ENCODE measurements at places on chromosomes 6 and 20.
A peak's percentile ranks its signal among the peaks of the same experiment; 100 is the strongest.

DNA sequence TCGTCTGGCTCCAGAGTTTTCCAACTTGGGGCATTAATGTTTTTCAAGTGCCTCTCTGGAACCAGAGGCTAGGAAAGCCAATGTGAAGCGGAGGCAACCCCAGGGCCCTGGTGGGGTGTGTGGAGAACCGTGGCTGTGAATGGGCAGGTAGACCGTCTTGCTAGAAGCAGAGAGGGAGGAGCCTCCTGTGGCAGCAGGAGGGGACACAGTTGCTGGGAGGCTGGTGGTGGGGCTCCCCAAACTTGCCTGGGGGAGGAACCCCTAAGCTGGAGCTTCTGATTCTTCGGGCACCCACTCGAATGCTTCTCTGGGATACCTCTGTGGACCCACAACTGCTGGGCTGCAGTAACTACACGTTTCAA lies 65.3 kb upstream of the APCDD1L start:
- no peak for DNase-seq

- no peak for DNase-seq
These were observed 171.7 kb downstream of the HIVEP2 start for GRCh38 chr6:142773324-142773723.

DNA sequence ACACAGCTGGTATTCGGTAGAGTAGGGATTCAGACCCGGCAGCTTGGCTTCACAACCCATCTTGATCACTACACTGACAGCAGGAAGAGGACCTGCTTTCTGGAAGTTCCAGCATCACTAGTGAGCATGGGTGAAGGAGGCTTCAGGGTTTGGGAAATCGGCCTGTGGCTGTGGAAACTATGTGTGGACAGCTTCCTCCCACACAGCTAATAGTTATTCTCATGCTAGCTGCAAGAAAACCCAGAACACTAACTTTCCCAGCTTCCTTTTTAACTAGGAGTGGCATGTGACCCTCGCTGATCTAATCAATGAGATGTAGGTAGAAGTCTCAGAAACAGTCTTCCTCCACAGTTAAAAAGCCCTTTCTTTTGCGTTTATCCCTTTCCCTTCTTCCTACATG lies 36.3 kb upstream of the SIRPA start:
- DNase-seq: no peak

DNA sequence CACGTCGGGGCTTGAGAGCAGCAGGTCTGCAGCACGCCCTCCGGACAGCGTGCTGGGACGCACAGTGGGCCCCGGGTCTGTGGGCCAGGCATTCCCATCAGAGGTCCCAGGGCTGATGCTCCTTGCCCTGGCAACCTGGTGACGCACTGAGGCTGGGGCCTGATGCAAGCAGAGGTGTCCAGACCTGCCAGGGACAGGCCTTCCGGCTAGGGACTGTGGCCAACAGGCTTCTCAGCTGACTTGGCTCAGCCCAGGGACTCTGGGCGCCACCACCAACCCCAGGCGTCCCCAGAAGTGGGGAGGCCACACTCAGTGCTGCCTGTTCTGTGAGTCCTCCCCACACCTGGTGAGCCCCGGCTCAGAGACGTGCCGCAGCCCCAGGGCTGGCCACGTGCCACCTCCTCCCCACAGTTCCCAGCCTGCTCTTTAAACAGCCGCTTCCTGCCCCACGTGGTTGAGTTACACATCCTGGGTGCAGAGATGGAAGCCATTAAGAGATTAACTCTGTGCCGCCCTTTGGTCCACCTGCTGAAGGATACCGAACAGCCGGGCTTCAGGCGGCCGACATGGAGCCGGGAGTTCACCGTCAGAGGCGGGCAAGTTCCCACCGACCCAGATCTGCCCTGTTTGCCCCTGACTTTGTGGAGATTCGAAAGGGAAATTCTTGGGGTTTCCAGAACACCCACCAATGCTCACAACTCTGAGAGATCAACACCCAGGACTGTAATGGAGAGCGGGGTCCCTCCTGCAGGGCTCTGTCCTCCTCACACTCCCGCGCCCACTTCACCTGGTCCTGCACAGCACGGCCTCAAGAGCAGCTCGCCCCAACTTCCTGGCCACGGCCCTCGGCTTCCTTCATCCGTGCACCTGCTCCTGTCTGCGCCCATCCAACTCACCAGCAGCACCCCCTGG lies 37.6 kb upstream of the ZBP1 start:
- DNase-seq: no peak

DNA sequence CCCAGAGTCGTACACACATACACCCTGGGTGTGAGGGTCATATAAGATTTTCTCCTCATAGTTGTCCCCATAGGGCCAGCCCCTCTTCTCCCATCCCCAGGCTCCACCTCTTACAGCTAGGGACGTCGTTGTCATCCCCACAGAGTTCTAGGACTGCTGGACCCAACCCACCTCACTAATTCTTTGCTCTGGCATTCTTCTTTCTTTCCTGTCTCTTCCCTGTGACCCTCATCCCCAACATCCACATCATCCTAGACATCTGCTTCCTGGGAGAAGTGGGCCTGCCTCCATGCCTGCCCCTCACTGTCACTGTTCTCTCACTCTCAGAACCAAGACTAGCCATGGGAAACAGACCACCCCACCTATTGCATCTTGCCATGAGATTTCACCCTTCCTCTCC lies 1.1 kb downstream of the PSMF1 start:
- no peak for DNase-seq

DNA sequence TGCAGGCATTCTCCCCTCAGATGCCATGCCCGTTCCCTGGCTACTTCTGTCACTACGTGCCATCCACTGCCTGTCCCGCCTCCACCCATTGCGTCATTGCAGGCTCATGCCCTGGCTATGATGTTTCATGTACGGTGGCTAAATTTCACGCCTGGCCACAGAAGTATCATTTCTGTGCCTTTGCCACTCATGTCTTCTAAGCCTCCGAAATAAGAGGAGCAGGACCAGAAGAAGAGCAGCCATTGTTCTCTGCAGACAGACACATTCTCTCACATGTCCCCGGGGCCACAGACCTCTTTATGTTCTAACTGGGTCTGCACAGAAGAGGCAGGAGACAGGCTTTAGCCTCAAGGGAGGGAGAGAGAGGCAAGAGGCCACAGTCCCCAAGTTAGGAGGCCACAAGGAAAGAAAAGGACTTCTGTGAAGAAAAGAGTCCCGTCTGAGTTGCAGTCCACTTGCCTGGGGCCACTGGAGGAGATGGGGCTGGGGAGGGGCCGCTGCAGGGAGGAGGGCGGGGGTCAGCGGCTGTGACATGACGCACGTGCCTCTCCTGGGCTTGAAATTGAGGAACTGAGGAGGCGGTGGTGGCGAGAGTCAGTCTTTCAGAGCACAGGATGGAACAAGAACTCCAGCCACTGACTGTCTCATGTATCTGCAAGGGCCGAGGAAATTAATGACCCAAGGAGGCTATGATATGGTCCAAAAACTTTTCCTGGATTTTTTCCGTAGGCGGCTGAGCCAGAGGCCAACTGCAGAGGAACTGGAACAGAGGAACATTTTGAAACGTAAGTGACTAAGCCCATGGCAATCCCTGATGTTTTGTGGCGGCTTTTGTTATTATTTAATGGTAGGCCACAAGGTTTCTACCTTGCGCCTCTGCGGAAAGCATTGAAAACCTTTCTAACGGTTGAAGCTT lies 55.9 kb downstream of the TBC1D7 start:
- DNase-seq: peak; percentile 83

- DNase-seq: peak; percentile 24
These were observed 29.2 kb downstream of the SGK1 start for GRCh38 chr6:134288538-134289203.

DNA sequence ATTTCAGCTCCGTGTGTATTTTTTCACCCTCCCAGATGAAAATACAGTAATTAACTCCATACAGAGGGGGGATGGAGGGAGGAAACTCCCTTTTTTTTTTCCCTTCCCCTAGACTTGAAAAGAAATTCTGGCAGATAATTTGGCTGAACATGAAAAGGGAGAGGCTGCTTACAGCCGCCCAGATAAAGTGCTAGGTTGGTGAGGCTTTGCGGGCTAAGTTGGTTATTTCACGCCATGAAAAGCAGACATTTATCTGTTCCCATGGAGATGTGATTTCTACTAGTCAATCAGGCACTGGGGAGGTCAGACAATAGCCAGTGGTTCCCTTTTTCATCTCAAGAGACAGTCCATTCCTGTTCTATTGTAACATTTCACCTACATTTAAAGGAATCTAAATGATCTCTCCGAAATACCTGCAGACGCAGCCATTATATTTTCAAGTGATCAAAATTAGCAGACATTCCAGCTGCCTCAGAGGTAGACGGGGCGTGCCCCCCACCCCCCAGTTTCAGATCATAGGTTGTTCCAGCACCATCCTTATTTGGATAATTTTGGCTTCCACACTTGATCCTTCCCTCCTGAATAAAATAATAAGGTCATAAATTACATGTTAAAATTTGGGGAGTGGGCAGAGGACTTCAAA lies 143.9 kb upstream of the ZNF217 start:
- no peak for DNase-seq

DNA sequence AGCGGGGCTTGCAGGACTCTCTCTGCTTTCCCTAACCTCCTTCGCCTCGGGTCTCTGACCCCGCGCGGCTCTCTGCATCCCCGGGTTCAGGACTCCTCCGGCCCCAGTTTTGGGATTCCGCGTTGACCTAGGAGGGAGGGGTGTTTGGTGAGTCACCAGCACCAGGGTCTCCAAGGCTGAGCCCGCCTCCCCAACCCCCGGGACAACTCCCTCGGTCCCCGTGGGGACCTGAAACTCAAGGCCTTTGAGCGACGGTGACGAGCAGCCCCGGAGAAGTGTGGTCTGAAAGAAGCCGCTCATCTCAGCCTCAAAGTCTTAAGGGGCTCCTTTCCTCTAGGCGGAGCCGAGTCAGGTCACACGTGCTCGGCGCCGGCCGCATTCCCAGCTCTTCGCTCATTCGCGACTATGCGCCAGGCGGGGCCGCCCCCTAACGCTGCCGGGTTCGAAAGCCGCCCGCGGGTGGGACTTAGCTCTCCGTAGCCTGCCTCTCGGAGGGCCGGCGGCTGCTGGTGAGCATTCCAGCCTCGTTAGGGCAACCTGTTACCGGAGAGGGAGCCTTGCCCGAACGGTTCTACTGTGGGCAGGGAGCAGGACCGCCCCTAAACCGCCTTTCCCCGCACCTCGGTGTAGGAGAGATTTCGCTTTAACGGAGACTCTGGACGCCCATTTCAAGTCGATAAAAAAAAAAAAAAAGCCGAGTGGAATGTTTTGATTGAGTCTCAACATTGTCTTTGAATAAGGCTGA lies 3.0 kb upstream of the PRDM13 start:
- no peak for DNase-seq

DNA sequence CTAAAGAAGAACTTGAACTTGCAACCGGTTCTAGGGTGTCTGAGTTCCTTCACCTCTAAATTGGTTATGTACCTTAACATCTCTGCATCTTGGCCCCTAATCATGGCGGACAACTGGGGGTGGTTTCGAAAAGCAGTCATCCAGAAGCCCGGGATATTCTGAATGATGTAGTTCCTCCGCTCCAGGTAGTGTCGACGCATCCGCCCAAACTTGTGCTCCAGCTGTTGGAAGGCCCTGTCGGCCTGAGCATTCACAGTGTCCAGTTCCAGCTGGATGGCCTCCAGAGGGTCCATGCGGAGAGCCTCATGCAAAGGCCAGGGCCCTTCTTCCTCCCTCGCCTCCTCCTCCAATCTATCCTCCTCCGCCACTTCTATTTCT lies 887 bp downstream of the TSPYL1 start:
- DNase-seq: no peak

DNA sequence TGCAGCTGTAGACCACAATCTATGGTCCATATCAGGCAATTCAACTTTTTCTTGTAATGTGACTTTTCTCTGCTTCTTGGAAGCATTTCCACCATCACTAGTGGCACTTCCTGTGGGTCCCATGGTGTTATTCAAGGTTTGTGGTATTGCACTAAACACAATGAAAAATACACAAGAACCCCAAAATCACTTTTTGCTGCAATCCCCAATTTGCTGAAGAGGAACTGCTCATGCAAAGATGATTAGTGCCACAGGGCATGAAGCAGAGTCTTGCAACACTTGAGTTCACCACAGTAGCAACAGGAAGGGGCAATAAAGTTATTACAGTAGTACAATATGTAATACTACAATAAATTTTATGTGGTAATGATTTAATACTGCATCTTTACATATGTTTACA lies 16.8 kb upstream of the TAAR1 start:
- no peak for DNase-seq

- no peak for DNase-seq
These were observed 73.9 kb downstream of the PLG start for GRCh38 chr6:160775792-160776580.

DNA sequence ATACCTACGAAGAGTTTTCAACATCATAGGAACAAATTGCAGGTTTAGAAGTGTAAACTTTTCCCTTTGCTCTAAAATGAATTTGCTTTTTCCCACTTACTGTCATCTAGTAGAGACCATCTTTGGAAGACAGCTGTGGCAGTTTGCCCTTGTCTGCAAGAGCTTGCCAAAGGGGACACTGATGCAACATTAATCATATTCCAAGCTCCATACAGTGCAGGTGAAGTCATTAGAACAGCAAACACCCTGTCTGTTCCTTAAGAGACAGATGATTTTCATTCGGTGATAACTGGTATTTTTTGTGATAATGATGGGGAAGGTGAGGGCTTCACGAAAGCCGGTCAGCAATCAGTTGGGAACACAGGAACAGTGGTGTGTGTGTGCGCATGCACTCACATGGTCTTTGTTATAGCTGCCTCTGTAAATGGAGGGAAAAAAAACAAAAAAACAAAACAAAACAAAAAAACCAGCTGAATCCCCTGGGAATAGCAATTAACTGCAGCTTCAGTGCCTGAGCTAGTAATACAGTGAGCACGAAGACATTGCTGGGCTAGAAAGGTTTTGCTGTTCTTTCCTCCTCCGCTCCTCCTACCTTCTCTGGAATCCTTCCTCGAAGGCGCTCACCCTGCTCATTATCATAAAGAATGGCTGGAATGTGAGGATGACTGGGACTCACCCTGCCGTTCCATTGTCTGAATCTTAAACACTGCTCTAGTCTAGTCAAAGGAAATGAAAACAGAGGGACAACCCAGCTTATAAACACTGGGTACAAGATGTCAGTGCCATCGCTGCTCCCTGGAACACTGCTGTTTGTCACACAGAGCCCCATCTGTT lies 35.2 kb upstream of the KIF13A start:
- no peak for DNase-seq

GRCh38 chr6:10668126-10668917 lies 26.1 kb downstream of the C6orf52 start:
- DNase-seq: no peak

GRCh38 chr6:21325201-21325856 lies 268.2 kb upstream of the SOX4 start:
- DNase-seq: no peak

- DNase-seq: no peak
These were observed 54.6 kb downstream of the LYRM4 start for GRCh38 chr6:5205877-5206850.

DNA sequence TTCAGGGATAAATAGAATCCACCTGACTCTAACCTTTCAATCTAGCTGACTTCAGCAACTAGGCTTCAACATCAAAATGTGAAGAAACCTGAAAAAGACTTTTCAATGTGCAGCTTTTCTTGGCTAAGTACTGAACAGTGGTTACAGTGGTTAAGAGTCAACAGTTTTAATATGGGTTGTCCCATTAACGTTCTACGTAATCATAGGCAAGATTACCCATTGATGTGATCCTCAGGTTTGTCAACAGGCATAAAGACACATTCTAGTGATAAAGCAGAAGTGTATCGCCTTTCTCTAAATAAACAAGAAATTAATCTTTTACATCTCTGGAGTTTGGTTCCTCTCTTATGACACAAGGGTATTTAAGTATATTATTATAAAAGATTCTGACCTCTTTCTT lies 154.1 kb upstream of the RUNX2 start:
- no peak for DNase-seq
